ENCODE measurements at places on chromosomes 5 and 9.

DNA sequence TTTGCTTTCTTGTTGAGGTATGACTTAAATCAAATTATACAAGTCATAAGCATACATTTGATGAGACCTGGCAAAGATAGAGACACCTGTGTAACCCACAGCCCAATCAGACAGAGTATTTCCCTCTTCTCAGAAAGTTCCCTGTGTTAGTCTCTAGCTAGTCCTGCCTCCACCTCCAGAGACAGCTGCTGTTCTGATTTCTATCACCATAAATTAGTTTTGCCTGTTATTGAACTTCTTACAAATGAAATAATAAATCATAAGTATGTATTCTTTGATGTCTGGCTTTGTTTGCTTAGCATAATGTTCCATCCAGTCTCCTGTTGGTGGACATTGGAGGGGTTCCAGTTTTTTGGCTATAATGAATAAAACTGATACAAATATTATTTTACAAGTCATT, 194.5 kb downstream of the ICE1 start:
- DNase-seq: no peak

- DNase-seq: no peak
Measured at GRCh38 chr5:143952809-143953208, 140.8 kb downstream of the HMHB1 start.

DNA sequence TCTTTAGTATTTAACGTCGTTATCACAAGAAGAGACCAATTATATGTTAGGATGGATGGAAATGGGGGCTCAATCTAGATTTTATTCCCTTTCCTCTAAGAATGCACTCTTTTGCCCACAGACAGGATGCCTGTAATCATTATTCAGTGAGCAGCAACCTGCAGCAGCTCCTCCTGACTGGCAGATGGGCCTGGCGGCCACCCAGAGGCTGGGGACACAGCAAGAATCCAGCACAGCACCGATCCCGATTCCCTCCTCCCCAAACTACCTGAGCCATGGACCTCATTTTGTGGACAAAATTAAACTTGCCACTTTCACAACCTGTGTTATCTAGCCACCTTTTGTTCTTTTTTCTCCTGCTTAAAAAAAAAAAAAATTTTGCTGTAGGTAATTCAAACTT, 101.0 kb downstream of the USP20 start:
- no peak for DNase-seq

DNA sequence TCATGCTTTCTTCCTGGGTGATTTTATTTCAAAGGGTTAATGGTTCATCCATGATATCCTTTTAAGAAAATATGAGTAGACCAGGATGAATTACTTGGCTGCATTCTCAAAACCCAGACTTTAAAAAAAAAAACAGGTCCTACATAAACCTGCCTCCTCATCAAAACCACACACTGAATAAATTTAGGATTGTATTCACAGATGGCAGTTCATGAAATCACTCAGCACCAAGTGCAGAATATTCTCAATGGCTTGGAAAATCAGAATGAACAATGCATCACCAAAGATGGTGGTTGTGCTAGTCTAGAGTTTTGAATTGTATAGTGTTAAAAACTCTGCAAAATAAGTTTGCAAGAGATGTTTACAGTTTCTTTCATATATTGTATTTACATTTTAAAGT, 145.4 kb upstream of the GRAMD2B start:
- no peak for DNase-seq

DNA sequence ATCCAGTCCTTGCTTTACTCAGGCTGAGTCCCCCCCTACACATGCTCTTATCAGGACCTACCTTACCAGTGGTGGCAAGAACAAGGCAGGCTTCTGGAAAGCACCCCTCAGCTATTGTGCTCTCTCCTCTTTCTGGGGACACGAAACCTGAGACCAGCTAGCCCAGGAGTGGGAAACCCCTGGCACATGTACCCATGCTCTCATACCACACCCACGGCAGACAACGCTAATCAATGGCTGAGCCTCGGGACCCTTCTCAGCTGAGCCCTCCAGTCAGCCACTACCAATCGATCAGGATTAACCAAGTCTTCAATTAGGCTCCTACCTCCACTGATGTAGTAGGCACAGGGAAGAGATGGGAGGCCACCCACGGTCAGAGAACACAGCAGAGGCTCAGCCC, 65.1 kb downstream of the VAV2 start:
- no peak for DNase-seq

GRCh38 chr5:161311146-161311708, 235.3 kb downstream of the GABRB2 start:
- no peak for DNase-seq

- DNase-seq: no peak
Measured at GRCh38 chr5:52481201-52481600, 306.5 kb upstream of the ITGA1 start.

DNA sequence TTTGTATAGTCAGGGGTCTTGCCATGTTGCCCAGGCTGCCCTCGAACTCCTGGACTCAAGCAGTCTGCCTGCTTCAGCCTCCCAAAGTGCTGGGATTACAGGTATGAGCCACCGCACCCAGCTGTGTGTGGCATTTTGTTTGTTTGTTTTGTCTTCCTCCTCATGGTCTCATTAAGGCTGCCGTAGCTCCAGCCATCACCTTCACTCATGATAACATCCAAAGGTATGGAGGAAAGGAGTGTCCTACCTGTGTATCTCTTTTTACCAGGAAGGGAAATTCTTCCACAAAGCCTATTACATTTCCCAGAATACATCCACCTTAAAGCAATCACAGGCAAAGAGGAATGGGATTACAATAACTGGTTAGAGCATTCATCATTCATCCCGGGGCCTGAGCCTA, 27.2 kb downstream of the LSM11 start:
- DNase-seq: no peak

DNA sequence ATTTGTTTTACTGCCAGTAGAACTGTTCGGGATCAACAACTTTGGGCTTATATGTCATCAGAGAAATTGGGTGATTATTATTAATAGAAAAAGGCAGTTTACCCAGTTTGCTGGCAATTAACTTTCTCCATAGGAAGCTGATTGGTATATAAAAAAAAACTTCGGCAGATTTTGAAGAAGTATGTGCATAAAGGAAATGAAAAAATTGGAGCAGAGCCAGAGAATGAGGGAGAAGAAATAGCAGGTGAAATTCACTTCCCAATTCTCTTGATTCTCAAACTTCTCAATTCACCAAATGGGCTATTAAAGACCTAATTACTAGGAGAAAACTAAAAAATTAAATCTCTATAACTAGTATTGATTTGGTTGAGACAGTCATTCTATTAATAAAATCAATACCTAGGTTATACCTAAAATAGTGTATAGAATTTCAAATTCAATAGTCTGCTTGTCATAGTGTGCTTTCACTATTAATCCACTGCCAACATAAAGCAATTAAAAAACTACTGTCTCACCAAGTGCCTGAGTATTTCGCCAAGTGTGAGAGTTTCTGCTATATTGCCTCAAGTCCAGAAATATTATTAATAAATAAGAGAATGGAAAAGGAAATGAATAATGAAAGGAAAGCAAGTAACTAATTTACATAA, 47.5 kb downstream of the STX17 start:
- DNase-seq: peak; percentile 31

DNA sequence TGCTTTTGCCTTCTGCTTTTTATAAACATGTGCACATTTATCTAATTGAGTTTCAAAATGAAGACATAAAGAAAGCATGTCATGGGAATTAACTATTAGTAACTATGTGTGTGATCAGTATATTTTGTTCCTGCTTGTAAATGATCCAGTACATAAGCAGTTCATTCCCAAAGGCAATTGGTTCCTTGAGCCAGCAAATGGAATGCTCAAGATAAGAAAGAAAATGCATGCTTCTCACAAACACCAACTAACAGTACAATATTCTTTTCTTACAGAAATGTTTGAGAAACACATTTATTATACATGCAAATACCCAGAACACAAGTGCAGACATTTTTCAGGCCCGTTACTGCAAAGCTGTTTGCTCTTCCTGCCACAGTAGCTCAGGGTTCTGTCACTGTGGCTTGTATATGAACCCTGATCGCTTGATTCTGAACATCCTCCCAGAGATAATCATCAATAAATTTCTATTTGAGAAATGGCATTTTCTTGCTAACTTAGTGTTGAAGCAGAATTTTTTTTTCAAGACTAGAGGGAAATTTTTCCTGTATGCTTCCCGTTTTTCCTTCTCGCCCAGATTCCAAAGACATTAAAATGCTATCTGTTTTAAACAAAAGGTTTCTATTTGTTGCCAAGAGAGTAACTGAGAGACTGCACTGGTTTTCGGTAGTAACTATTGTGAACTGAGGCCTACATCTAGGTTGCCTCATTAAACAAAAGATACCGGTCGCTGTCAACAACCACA, 1.9 kb downstream of the GNAQ start:
- peak; percentile 47 for DNase-seq

DNA sequence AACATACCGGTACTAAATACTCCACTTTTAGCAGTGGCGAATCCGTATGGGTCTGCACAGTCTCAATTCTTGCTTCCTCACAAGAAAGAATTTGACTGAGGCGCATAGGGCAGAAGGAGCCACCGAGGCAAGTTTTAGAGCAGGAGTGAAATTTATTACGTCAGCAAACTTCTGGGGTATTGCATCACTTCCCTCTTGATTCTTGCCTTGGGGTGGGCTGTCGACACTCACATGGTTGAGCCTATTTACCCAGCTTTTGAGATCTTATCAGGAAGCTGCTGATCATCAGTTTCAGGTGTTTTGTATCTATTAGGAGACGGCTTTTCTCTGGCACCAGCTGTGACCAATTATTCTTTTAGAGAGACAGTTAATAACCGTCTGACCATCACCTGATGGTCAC, 111.5 kb upstream of the CCNH start:
- DNase-seq: no peak

- no peak for DNase-seq
Measured at GRCh38 chr5:80865551-80865950, 94.6 kb upstream of the RASGRF2 start.

DNA sequence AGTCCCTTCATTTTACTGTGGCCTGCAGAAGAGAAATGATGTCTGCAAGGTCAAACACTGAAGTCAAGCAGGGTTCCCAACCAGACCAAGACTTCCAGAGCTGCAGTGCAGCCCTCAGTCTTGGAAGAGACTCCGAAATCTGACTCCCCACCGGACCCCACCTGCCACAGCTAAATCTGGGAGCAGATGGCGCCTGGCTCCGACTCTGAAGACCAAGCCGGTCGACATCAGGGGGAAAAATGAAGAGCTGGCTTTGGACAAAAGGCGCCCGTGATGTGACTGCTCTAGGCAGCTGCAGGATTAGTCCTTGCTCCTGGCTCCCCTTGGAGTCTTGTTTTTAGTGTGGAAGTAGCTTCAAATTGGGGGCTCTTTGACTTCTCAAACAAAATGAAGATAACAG, 72.4 kb upstream of the ZNF622 start:
- no peak for DNase-seq

DNA sequence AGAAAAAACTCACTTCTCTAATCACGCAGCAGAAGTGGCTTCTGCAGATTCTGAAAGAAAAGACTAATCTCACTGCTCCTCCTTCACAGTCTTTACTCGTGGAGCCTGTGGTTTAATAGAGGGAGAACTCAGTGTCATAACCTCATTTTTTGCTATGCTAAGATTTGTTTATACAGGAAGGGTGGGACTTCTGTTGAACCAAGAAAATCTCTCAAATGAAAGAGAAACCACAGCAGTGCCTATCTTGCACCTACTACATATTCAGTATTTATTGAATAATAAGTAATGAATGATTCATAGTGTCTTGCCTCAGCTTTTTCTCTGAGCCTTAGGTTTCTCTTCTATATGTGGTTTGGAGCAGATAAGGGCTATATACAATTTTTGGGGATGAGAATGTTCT, 136.1 kb upstream of the DMAC1 start:
- peak; percentile 24 for DNase-seq

- no peak for DNase-seq
Measured at GRCh38 chr9:110188991-110189390, 19.0 kb downstream of the C9orf152 start.

DNA sequence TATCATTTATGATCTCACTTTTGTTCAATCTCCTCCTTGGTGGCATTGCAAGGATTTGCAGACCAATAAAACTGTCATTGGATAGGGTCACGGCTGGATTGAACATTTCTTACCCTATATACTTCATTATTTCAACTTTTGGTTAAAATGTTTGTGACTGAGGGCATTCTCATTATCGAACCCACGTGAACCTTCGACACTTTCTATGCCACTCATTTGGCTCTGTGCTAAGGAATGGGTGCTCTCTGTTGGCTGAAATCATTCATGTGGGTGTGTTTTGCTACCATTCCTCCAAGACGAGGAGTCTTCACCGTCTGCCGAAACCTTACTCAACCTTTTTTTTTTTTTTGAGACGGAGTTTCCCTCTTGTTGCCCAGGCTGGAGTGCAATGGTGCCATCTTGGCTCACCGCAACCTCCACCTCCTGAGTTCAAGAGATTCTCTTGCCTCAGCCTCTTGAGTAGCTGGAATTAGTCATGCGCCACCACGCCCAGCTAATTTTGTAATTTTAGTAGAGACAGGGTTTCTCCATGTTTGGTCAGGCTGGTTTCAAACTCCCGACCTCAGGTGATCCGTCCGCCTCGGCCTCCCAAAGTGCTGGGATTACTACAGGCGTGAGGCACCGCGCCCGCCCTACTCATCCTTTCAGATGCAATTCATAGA, 62.5 kb downstream of the CSNK1A1 start:
- no peak for DNase-seq

- DNase-seq: no peak
Measured at GRCh38 chr5:109567374-109568044, 122.2 kb upstream of the MAN2A1 start.

- DNase-seq: no peak
Measured at GRCh38 chr9:133103987-133104505, 17.0 kb downstream of the RALGDS start.

DNA sequence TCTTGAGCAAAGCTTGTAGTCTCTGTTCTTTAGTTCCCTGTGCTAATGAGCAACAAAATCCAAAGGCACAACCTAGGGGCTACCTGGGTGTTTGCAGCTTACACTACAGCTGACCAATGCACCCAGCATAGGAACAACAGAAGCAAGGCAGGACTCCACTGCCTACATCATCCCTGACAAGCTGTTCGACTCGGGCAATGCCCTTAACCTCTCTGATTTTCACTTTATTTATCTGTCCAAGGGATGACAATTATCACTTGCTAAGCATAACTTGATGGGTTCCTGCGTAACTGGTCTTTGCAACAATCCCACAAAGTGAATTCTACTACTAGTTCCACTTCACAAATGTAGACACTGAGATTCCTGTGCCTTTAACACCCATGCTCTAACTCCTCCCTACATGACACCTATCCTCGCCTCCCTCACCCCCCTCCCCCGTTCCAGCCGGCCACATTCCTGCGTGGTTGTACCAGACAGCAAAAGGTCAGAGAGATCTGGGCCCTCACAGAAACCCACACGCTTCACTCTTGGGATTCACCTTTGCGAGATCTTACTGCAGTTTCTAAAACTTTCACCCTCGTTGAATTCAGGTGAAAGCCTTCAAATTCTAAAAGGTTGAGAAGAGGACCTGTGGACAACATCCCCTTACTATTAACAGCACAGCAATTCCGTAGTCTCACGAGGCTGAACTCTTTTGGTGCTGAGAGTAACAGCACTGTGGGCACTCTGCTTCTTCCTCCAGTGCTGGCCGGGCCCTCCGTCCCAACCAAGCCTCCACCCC, 995 bp downstream of the IPPK start:
- DNase-seq: peak; percentile 29

GRCh38 chr5:34503379-34504253, 152.5 kb upstream of the RAI14 start:
- no peak for DNase-seq

- DNase-seq: no peak
Measured at GRCh38 chr5:135307143-135307903, 91.7 kb downstream of the MACROH2A1 start.

- DNase-seq: peak; percentile 71
Measured at GRCh38 chr5:135392256-135392655, 6.8 kb downstream of the MACROH2A1 start.

GRCh38 chr9:89721176-89721700, 116.4 kb downstream of the GADD45G start:
- no peak for DNase-seq

GRCh38 chr9:109950710-109951443, 170.9 kb downstream of the PALM2AKAP2 start:
- peak; percentile 82 for DNase-seq
